ENCODE measurements at places on chromosomes 3 and 15.

DNA sequence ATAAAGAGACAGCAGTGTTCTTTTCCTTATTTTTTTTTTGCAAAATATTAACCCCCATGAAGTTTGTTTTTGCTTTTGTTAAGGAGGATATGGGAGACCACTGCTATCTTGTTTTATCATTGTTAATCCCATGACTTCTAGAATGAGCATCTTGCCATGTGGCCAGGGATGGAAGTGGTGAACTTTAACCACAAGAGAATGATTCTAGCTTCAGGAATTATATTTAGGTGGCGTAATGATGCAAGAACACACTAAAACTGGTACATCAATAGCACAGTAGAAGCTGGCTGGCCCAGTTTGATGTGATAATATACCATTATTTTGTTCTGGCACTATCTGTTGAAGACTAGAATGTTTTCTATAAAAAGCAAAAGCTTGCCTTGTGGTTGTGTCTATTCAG lies 720.9 kb downstream of the GRM7 start:
- no peak for DNase-seq

DNA sequence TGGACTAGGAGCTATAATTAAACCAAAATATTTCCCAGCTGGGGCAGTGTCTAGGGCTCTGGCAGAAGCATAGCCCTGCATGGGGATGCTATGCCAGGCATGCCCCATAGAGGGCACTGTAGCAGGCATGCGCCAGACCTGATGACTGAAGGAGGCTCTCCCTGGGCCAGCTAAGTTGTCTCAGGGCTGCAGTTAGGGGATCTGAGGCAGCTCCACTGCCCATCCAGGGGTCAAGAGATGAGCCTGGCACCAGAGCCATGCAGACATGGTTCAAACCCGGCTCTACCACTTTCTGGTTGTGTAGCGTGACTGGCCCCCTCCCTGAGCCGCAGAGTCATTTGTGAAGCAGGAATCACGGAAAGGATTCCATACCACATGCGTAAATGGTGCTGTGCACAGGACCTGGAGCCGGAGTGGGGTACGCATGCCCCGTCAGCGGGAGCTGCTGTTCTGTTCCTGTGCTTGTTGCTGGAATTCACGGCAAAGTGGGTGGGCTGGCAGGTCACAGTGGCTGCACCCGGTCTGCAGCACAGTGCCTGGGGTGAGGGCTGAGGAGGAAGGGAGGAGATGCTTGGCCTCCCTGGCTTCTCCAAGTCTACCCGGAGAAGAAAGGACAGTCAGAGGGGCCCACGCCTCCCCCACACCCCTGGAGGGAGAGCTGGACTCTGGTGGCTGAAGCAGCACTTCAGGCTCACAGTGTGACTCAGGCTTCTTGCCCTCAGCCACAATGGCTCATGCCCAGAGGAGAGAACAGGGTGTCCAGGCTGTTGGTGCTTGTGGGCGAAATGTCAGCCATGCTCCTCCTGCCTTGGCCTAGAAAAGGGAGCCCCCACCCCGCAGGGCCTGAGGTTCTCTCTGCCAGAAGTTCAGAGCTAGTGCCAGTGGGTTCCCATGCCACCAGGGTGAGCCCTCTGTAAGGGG lies 43.1 kb downstream of the DNASE1L3 start:
- DNase-seq, result no peak

DNA sequence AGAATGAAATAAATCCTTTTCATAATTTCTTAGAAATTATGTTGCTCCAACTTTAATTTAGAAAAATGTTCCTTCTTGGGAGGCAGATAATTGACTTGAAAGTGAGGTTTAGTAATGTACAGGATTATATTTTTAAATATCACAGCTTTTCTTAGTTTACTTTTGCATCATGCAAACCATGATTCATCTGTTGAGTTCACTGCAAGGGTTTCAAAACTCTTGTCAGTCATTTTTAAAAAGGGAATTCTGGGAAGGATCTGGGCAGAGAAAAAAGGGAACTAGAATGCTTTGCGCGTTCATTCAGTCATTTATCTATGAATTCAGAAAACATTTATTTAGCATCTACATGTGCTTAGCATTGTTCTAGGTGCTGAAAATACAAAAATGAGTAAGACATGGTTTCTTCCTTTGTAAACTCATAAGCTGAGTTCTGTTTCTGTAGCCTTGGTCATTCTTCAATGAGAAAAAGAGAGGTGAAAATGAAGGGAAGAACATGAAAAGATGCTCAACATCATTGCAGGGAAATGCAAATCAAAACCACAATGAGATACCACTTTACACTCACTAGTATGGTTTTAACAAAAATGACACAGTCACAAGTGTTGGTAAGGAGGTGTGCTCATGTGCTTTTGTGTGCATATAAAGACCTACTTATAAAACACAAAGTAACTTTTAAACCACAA lies 209.1 kb downstream of the NR1D2 start:
- DNase-seq, result no peak

- no peak for DNase-seq
Measured at GRCh38 chr15:73052653-73053397, 562 bp downstream of the NEO1 start.

DNA sequence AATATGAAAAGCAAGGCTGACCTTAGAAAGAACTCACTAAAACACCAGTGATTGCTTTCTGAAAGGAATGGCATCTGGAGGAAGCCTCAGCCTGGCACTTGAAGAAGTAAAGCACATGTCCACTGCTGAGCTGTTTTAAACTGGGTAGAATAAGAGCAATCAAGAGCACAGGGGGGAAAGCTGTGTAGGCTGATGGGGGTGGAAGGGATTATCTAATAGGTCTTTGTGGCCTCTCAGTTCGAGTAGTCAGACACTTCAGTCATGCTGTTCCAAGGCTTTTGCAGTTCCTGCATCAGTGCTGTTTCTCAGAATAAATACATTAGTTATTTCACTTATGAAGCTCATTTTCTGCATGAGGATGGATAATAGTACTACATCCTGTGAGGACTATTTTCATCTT lies 22.6 kb downstream of the CCDC191 start:
- no peak for DNase-seq

- DNase-seq, result no peak
Measured at GRCh38 chr15:52180851-52181450, 10.2 kb downstream of the GNB5 start.

DNA sequence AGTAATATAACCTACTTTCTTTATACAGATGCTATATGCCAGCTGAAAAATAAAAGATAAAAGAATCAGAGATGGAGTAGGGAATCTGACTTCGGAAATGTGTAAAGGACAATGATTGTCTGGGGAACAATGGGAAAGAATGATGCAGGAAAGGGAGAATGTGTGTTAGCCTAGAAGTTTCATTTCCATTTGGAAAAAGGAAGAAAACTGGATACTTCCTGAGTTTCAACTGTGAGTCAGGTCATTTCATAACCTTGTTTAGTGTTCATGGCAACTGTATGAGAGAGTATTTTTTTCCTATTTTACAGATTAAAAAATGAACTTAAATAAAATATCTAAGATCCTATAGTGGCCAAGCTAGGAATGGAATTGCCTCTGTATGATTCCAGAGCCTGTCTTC lies 261.3 kb upstream of the NECTIN3 start:
- DNase-seq, result no peak

DNA sequence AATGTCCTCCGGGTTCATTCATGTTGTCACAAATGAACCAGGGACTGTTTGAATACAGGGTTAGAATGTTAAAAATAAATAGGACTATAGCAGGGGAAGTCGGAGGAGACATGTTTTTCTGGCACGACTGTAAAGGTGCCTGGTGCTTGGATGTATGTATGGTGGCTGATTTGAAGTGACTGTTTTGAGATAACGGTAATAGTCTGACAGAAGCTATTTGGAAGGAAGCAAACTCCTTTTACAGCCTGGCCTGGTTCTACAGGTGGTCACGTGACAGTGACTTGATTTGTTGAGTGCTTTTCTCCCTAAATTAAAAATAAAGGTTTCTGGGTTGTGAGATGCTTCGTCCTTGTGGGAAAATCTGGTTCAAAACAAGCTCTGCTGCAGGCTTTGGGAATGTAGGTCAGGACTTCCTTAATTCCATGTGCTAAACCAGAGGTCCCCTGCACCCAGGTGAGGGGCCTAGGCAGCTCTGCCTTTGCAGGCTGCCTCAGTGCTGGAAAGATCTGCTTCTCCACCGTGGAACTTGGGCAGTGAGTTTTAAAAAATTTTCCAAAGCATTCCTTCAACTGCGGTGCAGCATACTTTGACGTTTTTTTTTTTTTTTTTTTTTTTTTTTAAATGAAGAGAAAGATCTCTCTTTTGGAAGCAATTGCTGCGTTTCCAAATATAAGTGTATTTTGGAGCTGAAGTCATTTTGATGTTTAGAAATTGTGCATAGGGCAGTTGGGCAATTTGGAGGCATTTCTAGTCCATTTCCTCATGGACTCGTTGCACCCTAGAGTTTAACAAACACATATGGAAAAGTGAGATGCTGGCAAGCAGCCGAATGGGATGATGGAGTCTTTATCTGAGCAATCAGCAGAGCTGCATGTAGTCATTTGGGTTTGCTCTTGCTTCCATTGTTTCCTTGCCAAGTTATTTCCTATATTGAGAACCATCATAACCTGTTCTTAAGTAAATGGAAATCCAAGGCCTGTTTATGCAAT lies 30.9 kb downstream of the ITPR1 start:
- no peak for DNase-seq

GRCh38 chr15:96312641-96313335 lies 17.7 kb upstream of the NR2F2 start:
- DNase-seq, result no peak

DNA sequence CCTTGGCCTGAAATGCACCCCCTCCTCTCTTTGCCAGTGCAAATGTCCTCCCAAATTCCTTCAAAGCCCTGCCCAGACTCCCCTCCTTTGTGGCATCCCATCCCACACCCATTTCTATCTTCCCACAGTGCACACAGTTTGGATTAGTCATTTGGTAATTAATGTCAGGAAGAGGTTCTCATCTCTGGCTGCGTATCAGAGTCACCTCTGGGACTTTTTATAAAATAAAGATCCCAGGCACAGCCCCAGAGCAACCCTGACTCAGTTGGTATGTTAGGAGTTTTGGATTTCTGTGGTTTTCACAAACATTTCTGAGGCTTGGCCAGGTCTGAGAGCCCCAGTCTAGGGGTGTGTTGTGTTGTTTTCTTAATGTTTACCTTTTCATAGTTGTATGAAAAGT lies 41.6 kb downstream of the C3orf20 start:
- DNase-seq, result no peak

DNA sequence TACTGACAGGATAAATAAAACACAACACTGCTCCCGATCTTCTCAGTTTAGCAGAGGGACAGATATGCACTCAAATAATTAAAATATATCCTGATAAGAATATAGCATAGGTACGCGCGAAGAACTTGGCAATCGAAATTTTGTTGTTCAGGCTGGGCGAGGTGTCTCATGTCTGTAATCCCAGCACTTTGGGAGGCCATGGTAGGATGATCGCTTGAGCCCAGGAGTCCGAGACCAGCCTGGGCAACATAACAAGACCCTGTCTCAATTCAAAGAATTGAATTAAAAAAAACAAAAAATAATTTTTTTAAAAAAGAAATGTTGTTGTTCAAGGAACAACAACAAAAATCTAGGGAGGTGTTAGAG lies 7.6 kb downstream of the B2M start:
- DNase-seq, result no peak

DNA sequence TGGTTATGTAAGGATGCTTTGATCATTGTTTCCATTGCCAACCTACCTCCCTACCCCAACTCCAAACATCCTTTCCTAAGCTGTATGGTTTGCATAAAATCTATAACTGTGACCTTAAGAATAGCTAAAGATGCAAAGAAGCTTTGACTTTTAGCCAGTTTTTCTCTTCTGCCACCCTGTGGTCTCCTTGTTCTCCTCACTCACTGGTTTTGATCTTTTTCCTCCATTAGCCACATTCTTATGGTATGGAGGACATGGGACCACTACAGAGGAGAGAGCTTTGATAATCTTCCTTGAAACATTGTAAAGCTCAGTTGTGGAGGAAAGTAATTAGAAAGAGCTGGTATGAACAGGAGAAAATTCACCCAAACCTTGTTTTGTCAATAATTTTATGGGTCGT lies 115.9 kb downstream of the NEK11 start:
- no peak for DNase-seq

GRCh38 chr3:188298585-188298984 lies 144.6 kb downstream of the LPP start:
- no peak for DNase-seq

DNA sequence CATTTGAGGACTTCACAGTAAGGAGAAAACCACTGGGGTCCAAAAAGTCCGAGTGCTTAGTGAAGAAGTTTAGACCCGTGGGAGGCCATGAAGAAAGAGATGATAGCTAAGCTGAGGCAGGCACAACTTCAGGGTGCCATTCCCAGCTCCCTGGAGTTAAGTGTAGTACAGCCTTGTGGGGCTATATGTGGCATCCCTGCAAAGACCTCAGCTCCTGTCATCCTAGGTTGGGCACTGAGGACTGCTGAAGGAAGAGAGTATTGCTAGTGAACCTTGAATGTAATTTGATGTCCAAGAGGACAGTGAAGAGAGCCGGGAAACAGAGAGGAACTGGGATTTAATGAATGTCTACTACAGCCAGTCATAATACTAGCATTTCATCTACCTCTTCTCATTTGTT lies 162.1 kb downstream of the AKAP13 start:
- DNase-seq, result no peak

DNA sequence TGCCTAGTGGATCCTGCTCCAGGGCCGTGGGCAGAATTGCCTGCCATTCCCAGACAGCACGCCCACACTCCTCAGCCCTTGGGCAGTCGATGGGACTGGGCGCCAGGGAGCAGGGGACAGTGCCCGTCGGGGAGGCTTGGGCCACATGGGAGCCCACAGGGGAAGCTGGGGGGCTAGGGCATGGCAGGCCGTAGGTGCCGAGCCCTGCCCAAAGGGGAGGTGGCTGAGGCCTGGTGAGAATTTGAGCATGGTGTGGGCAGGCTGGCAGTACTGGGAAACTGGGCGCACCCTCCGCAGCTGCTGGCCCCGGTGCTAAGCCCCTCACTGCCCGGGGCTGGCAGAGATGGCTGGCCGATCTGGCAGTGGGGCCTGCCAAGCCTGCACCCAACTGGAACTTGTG lies 1225.9 kb upstream of the EPHA6 start:
- DNase-seq, result no peak

GRCh38 chr3:32340039-32340438 lies 51.6 kb upstream of the CMTM7 start:
- no peak for DNase-seq

DNA sequence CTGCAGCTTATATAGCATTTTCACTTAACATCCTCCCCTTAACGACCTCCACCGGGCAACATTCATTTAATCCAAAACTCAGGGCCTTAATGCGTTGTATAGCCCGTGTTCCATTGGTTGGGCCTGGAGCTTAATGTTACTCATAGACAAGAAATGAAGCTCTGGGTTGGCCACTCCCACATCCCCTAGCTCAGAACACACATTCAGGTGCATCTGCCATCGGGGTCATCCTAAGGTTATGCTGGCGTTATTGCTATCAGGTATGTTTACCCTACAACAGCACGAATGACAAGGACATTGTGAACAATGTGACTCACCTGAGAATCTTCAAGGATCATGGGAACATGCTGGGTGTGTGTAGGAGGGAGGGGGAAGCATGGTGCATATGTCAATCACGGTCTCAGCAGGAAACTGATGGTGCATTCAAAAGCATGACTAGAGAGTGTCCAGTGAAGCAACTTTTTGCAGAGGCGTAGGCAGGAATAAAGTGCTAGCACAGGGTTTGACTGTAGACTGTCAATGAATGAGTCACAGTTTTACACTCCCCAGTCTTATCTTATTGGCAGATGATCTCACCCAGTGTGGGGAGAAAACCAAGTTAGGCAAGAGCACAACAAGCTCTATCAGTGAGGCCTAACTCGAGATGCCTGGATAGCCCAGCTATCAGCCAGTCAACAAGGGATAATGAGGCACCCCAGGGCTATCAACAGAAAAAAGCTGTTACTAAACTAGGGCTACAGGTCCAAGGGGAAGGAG lies 402.1 kb upstream of the MCTP2 start:
- DNase-seq, result no peak

- no peak for DNase-seq
Measured at GRCh38 chr3:142106548-142106947, 42.8 kb downstream of the TFDP2 start.
